Heart right ventricle (tissue), 16 donors: ENCODE measurements at places on chromosomes 6 and 20.

GRCh38 chr6:71498638-71499037 lies 210.0 kb downstream of the OGFRL1 start:
- DNase-seq: no peak

DNA sequence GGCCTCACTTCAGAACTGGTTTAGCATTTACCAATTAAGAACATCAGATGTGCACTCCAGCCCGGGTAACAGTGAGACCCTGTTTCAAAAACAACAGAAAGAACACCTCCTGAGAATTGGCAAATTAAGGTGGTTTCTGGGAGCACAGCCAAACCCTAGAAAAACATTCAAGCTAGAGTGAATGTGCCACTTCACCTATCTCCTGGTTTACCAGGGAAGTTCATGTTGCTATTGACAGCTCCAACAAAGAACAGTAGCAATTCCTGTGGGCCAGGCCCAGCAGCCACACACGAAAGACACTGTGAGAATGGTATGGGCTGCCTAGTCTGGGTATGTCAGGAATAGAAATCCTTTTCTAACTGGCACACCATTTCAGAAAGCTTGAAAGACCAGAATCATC lies 4.9 kb downstream of the POLR1C start:
- no peak for DNase-seq

- DNase-seq: no peak
These were observed 48.6 kb downstream of the TMEM170B start for GRCh38 chr6:11586117-11586516.

DNA sequence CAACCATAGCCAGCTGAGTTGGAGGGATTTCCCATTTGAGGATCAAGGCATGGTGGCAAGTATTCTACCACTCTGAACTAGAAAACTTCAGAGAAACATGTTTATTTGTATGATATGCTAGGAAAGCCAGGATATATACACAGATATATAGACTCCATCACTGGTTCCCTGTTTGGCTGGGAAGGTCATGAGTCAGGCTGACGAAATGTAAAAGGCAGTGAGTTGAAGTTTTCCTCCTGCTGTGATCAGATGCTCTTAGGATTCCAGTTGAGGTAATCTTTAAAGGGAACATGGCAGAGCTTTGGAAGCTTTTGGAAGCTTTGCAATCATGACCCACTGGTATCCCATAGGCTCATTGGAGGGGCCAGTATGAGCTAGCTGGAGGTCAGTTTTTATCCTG lies 1369.1 kb downstream of the EPHA7 start:
- DNase-seq: no peak

GRCh38 chr6:3304500-3305215 lies 45.9 kb downstream of the PSMG4 start:
- no peak for DNase-seq

DNA sequence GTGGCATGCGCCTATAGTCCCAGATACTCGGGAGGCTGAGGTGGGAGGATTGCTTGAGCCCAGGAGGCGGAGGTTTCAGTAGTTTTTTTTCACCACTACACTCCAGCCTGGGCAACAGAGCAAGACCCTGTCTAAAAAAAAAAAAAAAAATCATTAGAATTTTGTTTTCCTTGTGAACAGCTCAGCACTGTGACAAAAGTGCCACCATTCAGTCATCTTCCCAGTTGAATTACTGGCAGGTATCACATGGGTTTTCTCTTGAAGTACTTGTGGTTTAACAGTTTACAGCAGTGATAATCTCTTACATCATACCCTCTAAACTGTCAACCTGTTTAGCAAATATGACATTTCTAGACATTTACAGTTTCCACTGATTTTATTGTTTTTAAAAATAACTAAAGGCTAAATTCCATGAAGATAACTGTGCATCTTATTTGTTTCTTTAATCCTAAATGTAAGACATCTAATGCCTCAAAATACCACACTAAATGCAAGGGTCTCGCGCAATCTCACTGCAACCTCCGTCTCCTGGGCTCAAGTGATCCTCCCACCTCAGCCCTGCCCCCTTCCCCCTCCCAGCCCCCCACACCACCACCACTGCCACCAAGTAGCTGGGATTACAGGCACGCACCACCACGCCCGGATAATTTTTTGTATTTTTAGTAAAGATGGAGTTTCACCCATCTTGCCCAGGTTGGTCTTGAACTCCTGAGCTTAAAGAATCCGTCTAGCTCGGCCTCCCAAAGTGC lies 7.0 kb downstream of the TRPC4AP start:
- no peak for DNase-seq
